GM10248 (cell line): ENCODE measurements at places on chromosomes 6 and 20.

DNA sequence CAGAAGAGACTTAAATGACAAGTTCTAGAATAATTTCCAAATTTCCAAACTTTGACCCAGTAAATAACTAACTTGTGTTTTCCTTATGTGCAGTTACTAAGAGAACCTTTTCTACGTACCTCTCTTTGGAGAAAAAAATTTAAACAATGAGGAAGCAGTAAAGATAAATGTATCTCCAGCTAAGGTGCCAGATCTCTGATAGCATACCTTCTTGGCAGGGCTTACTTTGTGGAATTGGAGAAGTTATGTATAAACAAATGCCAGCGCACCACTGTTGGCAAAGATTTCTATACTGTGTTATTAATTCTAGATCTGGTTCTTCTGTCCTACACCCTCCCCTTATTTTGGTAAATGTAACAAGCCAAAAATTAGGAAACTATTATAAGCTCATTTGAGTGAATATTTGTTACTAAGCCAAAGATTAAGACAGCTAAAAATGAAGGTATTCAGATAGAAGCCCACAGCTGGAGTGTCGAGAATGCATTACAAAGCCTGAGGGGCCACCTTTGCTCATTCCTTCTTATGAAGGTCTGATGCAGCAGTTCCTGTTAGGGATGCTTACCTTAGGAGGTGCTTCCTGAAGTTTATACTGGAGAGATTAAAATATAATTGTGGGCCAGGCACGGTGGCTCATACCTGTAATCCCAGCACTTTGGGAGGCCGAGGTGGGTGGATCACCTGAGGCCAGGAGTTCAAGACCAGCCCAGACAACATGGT lies 373.1 kb upstream of the SOX4 start:
- no peak for DNase-seq

- DNase-seq, result peak; percentile 74
These were observed 13.6 kb downstream of the ITPA start for GRCh38 chr20:3222635-3223600.

DNA sequence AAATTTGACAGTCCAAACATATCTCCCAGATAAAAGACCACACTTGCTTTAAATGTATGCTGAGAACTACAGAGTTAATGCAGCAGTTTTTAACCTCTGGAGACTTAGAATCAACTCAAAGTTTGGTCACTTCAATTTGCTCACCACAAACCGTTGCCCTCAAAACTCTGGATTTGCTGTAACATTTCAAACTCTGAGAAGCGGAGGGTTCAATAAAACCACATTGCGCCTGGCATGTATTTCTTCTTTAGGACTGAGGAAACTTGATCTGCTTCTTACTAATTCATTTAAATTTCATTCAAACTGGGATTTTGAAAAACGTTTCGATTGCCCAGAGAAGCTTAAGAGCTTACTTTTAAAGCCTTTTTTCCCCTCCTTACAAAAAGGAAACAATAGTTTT lies 115.8 kb downstream of the MTFR2 start:
- DNase-seq, result no peak

GRCh38 chr6:43129434-43130194 lies 41.5 kb upstream of the SRF start:
- peak; percentile 46 for DNase-seq

DNA sequence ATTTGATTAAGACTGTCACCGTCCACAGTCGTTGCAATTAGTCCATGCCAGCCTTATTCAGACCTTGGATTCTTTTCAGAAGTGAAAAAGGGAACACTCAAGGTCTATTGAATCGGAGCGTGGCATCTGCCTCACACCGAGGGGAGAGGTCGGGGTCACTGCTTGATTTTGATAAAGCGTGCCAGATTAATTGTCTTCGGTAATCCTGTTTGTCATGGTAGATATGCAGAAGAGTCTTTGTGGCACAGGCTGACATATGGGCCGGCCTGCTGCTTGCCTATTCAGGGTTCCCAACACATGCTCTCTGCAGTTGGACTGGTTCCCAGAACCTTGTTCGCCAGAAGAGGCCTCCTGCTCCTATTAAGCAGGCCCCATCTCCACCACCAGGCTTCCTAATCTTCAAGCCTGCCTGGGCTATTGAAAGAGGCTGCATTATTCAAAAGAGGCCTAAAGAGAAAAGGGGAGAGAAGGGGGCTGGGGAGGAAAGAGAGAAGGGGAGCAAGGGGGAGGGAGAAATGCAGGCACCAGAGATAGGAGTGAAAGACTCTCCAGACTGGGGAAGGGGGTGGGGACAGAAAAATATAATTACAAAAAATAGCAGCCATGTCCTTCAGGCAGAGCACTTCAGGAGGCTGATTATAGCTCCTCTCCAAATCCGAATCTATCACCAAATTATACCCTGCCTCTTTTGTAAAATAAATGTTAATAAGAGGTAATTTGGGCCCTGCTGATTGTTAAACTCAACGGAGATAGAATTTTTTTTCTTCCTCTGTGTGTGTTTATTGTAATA lies 611.3 kb downstream of the HDGFL1 start:
- no peak for DNase-seq

DNA sequence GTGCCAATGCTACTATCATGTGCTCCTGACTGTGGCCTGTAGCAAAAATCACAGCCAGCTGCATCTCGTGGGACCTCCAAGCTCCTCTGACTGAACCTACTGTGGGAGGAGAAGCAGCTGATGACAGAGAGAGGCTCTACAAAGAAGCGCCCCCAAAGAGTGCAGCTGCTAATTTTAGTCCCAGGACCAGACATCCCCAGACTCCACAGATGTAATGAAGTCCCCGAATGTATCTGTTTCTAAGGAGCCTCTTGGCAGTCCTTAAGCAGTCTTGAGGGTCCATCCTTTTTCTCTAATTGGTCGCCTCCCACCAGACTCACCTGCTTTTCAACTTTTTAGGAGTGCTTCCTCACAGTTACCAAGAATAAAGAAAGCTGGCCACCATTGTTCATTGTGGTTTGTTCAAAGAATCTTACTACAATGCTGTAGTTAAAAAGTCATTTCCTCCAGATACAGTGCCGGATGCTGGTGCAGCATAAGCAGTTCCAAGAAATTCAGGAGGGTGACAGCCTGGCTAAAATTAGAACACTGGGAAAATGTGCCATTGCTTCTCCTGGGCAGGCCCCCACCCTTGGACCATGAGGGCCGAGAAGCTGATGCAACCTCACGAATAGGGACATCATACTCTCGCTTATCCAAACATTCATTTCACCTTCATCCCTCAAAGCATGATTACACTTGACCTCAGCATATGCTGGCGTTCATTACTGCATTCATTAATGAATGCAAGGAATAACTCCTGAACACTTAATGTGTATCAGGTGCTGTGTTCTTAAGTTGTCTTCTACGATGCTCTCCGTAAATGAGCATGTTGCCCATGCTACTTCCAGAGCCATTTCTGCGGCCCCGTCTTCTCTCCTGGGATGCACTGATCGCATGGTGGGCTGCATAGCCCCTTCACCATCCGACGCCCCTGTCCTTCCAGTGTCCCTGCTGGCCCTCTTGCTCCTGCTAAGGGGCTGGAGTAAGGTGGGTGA lies 66.4 kb downstream of the LY86 start:
- no peak for DNase-seq

DNA sequence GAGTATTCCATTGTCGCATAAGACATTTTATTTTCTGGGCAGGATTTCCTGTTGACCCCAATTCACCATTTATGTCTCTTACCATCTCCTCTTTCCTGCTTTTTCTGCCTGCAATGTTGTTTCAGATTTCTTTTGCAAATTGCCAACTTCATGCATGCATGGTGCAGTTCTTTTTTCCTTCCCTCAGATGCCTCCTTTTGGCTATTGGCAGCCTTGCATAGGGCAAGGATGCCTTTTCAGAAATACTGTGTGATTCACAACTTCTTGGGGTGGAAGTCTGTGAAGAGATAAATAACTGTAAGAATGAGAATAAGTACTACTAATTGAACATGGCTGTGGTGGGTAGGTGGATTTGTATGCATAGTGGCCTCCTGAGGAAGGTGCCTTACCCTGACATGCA lies 116.7 kb downstream of the SOX4 start:
- no peak for DNase-seq

- DNase-seq, result no peak
These were observed 78.5 kb upstream of the SIRPA start for GRCh38 chr20:1816384-1817381.

DNA sequence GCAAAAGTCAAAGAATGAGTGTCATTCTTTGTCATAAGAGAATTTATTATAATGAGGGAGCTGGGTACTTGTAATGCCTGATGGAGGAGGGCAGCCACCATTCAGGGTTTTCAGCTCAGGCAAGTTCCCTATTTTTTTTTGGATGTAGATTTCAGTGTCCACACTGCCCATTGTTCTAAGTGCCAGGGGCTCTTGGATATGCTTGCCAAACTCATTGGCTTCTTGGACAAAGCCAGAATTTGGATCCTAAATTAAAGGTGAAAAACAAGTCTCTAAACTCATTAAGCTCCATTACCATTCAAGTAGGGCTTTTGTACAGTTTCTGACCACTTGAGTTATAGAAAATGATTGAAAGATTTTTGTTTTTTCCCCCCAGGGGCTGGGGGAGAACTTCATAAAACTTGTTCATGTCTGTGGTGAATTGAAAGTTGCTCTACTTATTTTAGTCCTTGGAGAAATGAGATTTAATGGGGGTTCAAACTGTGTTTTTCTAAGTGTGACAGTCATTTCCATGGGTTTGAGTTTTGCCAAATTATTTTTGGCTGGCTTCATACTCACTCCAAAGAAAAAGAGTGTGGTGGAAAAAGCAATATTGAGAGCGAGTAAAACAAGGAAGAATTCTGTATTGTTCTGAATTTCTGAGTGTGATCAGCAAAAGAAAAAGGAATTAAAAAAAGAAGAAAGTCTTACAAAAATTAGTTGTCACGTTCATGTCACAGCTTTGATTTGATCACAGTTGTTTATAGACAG lies 46.0 kb downstream of the TIAM2 start:
- DNase-seq, result no peak

DNA sequence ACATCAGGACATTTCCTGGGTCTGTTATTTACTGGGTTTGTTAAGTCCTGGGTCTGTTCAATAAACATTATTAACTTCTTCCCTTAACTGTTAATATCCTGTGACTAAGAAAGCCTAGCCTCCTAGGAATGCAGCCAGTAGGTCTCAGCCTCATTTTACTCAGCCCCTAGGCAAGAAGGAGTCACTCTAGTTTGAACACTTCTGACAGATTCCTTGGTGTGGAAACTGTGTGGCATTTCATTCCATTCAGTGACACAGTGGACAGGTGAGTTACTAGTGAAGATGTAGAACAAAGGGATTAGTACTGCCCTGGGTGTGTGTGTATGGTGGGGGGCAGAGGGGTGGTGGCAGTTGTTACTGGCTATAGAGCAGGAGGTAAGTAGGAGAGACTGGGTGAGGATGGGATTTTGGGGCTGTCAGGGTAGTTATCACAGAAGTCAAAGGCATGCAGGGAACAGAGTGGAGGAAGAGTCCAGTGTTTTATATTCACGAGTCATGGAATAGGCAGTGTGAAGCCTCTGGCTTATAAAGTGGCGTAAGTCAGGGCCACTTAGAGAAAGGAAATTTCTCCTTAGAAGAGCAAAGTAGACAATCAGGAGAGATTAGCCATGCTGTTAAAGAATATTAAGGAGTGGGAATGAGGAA lies 28.4 kb downstream of the RNF182 start:
- no peak for DNase-seq

DNA sequence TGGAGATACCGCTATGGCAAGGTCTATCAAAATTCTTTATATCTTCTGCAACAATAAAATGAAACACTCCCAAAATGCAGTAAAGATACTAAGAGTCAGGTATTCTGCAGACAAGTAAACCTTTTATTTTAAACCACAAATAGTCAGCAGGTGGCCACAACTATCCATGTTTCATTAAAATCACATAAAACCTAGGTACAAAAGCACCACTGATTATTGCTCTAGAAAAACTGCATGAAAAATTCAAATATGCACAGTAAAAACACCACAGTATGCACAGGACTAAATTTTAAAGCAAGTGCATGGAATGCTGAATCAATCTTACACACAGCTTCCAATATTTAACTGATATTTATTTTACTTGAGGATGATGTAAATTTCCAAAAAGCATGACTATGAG lies 33.3 kb downstream of the HMGN3 start:
- DNase-seq, result no peak

GRCh38 chr20:46720776-46721425 lies 11.5 kb downstream of the SLC2A10 start:
- DNase-seq, result no peak

GRCh38 chr6:93013054-93013453 lies 406.3 kb downstream of the EPHA7 start:
- DNase-seq, result no peak

DNA sequence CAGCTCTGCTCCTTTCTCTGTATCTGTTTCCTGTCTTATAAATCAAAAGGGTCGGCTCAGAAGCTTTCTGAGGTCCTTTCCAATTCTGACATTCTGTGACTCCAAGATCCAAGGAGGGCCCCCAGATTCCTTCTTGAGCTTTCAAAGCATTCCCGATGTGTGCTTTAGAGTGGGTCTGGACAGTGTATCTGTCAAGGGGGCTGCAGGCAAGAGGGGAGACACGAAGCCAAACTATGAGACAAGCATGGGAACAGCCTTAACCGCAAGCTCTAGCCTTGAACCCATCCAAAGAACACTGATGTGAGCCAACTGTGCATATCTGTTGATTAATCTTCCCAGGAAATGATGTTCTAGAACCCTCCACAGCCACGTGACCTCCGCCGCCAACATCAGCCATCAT lies 73.8 kb downstream of the TSHZ2 start:
- DNase-seq, result no peak
